ENCODE measurements at places on chromosomes 11 and 22. TPM values are rescaled to one million over a fixed set of nuclear protein-coding genes. Genes with fewer than 3 reads are reported as not detected.

The C11orf68 gene
- polyA plus RNA-seq = 34.3 TPM

- H3K4me1 ChIP-seq = no peaks in the 10 kb centered on the region
- no peak overlapping the region for H3K27ac ChIP-seq
- no peak for DNase-seq
- no peaks in the 10 kb centered on the region for H3K36me3 ChIP-seq
These were observed 222.6 kb upstream of the CCDC90B start for GRCh38 chr11:83508804-83509203.

- no peaks in the 10 kb centered on the region for H3K36me3 ChIP-seq
- no peak for DNase-seq
- peaks cover 25% of the 10 kb centered on the region for H3K4me1 ChIP-seq
- no peak overlapping the region for H3K27ac ChIP-seq
These were observed 1.2 kb upstream of the MICALL1 start for GRCh38 chr22:37904572-37905533.

DNA sequence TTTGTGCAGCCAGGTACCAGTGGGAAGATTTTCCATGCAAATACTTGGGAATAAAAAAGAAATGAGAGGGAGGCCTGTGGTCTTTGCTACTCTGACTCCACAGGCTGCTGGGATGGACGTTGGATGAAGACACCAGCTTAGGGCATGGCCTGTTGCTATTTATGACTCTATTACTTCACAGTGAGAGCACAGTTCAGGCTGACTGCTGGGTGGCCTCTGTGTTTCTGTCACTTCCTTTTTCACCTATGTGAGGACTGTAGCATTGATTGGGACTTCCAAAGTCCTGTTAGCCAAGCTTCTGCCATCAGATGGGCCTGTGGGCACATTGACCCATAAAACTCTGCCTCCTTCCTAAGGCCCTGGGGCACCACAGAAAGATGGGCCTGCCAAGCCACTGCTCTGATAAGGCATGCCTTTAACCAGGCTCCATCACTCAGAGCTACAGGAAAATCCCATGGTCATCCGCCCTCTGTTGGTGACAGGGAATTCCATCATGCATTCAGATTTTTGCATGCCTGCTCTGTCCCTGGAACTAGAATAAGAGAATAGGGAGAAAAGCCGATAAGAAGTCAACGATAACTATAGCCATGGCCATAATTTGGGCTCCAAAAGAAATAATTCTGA lies 64.6 kb downstream of the KCNJ1 start:
- H3K36me3 ChIP-seq = peaks cover 100% of the 10 kb centered on the region
- H3K4me3 ChIP-seq = no peak overlapping the region
- DNase-seq = no peak
- no peaks in the 10 kb centered on the region for H3K27me3 ChIP-seq
- peaks cover 32% of the 10 kb centered on the region for H3K4me1 ChIP-seq

DNA sequence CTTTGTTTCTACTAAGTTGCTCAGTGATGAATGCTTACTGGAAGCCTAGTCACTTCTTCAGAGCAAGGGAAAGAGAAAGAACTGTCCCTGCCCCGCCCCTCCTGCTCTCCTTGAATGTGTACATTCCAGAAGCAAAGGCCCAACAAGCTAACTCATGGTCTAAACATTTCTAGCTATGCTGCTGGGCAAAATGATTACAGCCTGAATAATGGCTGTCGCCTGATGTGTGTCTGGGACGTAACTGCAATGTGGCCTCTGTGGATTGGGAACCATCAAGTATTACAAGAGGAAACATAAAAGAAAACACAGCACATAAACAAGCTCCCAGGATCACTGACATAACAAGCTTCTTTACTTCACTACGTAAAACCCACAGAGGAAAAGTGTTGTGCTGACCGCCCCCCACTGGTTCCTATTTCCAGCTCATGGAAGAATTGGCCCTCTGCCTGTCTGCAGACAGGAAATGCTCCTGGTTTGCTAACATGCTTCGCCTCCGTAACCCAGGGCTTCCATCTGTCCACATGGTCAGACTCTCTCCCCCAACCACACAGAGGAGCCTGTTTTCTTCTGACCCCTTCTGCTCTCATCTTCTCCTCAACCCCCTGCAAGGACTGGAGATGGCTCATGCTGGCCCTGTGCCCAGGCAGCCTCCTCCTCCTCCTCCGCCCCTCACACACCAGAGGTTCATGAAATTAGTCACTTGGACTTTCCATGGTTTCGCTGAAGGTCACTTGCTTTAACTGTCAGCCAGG lies 187.2 kb downstream of the MAML2 start:
- no peaks in the 10 kb centered on the region for H3K27me3 ChIP-seq
- H3K4me1 ChIP-seq = peaks cover 72% of the 10 kb centered on the region
- peak overlapping the region; percentile 34 for H3K4me3 ChIP-seq
- H3K27ac ChIP-seq = peak overlapping the region; percentile 76
- DNase-seq = peak; percentile 75
- H3K36me3 ChIP-seq = no peaks in the 10 kb centered on the region

GRCh38 chr11:64542172-64543125 lies 48.6 kb upstream of the SLC22A12 start:
- peaks cover 9% of the 10 kb centered on the region for H3K4me1 ChIP-seq
- no peaks in the 10 kb centered on the region for H3K36me3 ChIP-seq
- peak; percentile 49 for DNase-seq
- peaks cover 35% of the 10 kb centered on the region for H3K27me3 ChIP-seq
- no peak overlapping the region for H3K4me3 ChIP-seq

DNA sequence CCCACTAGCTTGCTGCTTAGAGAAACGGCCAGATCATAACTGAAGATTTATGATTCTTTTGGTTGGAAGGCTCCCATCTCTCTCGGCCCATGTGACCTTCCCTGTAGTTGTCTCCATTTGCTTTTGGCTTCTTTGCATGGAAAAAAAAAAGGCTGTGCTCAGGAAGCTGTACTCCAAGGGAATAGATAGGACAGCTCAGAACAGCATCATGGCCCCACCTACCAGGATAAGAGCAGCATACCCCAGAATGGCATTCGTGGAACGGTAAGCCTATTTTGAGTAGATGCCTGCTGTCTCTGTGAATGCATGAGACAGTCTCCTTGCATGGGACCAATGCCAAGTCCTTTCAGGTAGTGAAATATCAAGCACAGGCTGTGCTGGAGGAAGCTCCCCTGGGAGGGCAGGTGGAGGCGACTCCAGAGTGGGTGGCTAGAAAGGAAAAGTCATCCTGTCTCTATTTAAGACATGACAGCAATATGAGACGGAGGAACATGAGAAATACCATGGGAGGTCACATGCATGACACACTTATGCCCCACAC lies 94.1 kb upstream of the AMOTL1 start:
- H3K27me3 ChIP-seq = no peaks in the 10 kb centered on the region
- no peak overlapping the region for H3K27ac ChIP-seq
- H3K4me3 ChIP-seq = no peak overlapping the region
- H3K4me1 ChIP-seq = no peaks in the 10 kb centered on the region

GRCh38 chr11:18485913-18486528 lies 30.4 kb downstream of the LDHAL6A start:
- H3K27me3 ChIP-seq = no peaks in the 10 kb centered on the region
- peaks cover 44% of the 10 kb centered on the region for H3K36me3 ChIP-seq
- H3K4me1 ChIP-seq = no peaks in the 10 kb centered on the region
- no peak overlapping the region for H3K27ac ChIP-seq
- no peak for DNase-seq

Data from spleen (tissue), 13 donors.